Kidney (tissue), 22 donors: ENCODE measurements at places on chromosomes 5 and 9. TPM values are rescaled to one million over a fixed set of nuclear protein-coding genes. Genes with fewer than 3 reads are reported as not detected.

PTPN3 gene
- 33.7 TPM for polyA plus RNA-seq

NNT gene
- 56.4 TPM for polyA plus RNA-seq

TGFBI gene
- 36.4 TPM for polyA plus RNA-seq

FAM200C gene
- polyA plus RNA-seq: 5.3 TPM

ZNF367 gene
- polyA plus RNA-seq: 1.5 TPM

FOXI1 gene
- 48.5 TPM for polyA plus RNA-seq
